ENCODE measurements at places on chromosomes 3 and 15. TPM values are rescaled to one million over a fixed set of nuclear protein-coding genes. Genes with fewer than 3 reads are reported as not detected.

GRCh38 chr3:65548848-65549625, 489.7 kb downstream of the MAGI1 start:
- no peaks in the 10 kb centered on the region for H3K36me3 ChIP-seq
- peak overlapping the region; percentile 46 for H3K4me3 ChIP-seq
- H3K27me3 ChIP-seq, result no peaks in the 10 kb centered on the region

DNA sequence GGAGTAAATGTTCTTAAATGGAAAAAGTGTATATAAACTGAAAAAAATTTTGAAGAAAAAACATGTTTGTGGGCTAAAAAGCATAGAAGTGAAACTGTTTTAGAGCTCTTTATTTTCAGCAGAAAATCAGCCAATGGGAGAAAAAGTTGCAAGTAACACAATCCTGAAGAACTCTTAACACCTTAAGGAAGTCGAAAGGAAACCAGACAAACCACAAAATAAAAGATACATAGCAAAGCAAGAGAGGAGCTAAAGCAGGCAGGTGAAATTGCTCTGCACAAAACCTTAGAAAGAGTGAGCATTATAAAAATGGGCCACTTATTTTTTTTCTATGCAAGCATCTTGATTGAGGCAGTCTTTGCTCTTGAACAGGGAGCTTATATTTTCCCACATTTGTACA, 300.5 kb downstream of the RAP2B start:
- no peak overlapping the region for H3K27ac ChIP-seq
- no peaks in the 10 kb centered on the region for H3K36me3 ChIP-seq
- H3K4me3 ChIP-seq, result no peak overlapping the region
- no peaks in the 10 kb centered on the region for H3K4me1 ChIP-seq
- DNase-seq, result no peak

Gene CCR8
- not detected for total RNA-seq

Gene SLCO2A1
- total RNA-seq, result 10.7 TPM

DNA sequence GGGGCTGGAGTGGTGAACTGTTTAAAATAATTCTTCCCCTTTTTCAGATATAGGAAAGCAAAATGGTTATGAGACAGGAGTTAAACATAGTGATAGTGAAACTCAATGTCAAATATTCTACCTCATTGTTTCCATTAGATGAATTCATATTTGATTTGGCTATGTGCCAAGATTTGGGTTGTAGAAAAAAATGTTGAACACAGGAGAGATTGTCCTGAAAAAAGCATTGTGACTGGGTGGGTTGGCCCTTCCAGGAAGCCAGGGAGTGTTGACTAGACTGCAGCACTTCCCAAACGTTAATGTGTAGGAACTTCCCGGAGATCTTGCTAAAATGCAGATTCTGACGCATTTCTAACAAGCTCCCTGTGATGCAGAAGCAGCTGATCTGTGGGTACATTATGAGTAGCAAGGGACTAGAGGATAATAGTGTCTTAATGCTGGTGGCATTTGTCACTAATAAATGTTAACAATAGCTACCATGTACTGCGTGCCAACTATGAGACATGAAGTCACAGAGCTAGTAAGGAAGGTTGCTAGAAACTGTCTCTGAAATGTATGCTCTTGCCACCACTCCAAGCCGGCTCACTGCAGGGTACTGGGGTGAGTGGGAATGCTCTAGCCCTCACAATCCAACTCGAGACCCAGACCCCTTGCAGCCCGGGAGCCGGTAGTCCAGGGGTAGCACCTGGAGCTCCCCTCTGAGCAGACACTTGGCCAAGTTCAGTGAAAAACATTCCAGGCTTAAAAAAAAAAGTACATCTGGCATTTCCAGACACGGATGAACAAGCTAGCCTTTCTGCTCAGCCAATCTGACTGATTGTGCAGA, 120.6 kb downstream of the CD47 start:
- peaks cover 25% of the 10 kb centered on the region for H3K4me1 ChIP-seq
- H3K27ac ChIP-seq, result peak overlapping the region; percentile 62
- H3K27me3 ChIP-seq, result no peaks in the 10 kb centered on the region
- H3K36me3 ChIP-seq, result no peaks in the 10 kb centered on the region

DNA sequence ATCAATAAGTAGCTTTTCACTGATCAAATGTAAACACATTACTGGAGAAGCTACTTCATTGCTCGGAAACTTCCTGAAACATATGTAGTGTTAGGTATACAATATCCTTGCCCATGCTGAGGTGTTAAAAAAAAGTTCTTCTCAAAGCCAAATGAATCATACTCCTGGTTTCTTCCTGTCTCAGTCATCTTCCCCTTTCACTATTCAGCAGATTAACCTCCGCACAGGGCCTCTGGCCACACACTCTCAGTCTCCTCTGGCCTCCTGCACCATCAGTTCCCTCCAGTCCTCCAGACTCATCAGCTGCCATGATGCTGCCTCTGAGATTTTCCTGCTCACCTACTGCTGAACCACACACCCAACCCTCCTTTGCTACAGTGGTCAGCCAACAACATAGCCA, 70.5 kb upstream of the BOC start:
- H3K4me1 ChIP-seq, result peaks cover 6% of the 10 kb centered on the region
- H3K27me3 ChIP-seq, result no peaks in the 10 kb centered on the region
- DNase-seq, result no peak
- no peak overlapping the region for H3K27ac ChIP-seq

DNA sequence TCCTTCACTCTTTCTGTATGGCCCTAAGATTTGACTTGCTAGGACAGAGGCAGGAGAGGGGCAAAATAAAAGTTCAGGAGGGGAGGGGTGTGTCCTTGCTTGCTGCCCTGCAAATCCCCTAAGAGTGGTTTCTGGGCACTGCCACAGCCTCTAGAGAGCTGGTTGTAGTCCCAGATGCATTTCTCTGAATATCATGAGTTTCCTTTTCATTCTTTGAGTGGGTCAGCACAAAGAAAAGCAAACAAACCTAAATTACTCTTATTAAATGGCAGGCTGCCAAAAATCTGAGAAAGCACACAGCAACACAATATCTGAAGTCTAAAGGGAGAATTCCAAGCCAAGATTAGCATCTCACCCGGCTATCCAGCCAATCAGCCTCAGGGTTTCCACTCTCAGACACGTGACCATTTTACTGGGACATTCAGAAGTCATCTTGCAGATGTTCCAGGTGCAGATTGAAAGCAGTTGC, 919.3 kb downstream of the TUSC7 start:
- DNase-seq, result peak; percentile 54
- no peak overlapping the region for H3K4me3 ChIP-seq
- no peaks in the 10 kb centered on the region for H3K4me1 ChIP-seq
- H3K27me3 ChIP-seq, result no peaks in the 10 kb centered on the region

DNA sequence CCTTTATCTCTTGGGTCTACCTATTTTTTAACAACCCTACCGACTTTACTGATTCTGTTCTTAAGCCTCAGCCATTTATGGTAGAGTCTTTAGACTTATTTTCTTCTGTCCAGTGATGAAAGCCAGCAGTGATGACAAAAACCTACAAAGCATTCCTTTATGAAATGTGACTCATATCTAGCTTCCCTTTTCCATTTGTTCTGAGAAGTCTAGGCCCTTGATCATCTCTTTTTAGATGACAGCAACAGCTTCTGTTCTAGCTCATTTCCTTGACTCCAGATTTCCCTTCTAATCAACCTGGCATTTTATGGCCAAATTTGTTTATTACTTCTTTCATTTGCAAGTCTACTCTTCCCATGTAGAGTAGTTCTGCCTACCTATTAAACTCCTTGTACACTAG, 36.1 kb downstream of the CFAP44 start:
- DNase-seq, result no peak
- H3K4me1 ChIP-seq, result no peaks in the 10 kb centered on the region
- H3K4me3 ChIP-seq, result no peak overlapping the region
- no peak overlapping the region for H3K27ac ChIP-seq
- no peaks in the 10 kb centered on the region for H3K27me3 ChIP-seq

DNA sequence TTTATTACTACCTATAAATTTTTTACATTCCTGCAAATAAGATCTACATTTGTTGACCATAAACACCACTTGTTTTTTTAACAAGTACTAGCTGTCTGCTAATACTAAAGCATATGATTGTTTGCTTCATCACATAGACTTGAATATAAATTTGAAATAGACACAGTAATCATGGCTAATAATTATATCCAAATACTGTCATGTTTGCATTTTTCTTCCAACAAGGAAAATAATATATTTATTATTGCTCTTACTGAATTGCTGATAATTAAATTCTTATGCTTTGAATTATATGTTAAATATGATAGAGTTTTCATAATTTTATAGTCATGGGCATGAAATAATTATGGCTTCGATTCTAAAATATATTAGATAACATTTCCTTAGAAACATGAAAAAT, 40.5 kb downstream of the HDC start:
- H3K36me3 ChIP-seq, result no peaks in the 10 kb centered on the region
- no peaks in the 10 kb centered on the region for H3K27me3 ChIP-seq
- H3K4me3 ChIP-seq, result no peak overlapping the region
- no peak overlapping the region for H3K27ac ChIP-seq
- no peak for DNase-seq

DNA sequence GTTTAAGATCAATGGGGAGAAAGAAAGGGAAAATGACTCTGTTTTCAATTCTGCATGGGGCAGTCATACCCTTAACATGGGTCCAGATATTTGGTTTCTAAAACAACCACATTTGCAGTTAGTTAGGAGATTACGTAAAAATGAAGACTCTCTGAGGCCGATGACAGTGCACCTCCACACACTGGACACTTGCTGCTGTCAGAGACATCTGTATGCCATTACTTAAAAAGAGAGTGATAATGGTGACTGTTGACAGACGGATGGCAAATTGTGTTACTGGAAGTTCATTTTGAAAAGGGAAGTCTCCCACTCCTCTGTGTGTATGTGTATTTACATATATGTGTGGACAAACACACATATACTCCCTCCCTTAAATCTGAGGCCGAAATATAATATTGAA, 304.5 kb upstream of the SEMA6D start:
- H3K36me3 ChIP-seq, result no peaks in the 10 kb centered on the region
- H3K4me1 ChIP-seq, result no peaks in the 10 kb centered on the region
- no peak overlapping the region for H3K27ac ChIP-seq
- H3K4me3 ChIP-seq, result no peak overlapping the region

GRCh38 chr15:39411102-39411989, 169.5 kb upstream of the THBS1 start:
- no peaks in the 10 kb centered on the region for H3K27me3 ChIP-seq
- H3K4me3 ChIP-seq, result no peak overlapping the region
- H3K4me1 ChIP-seq, result no peaks in the 10 kb centered on the region
- no peaks in the 10 kb centered on the region for H3K36me3 ChIP-seq

Gene CHRM5
- total RNA-seq, result 0.21 TPM

- no peaks in the 10 kb centered on the region for H3K4me1 ChIP-seq
- no peak overlapping the region for H3K27ac ChIP-seq
- DNase-seq, result no peak
- H3K36me3 ChIP-seq, result no peaks in the 10 kb centered on the region
- H3K4me3 ChIP-seq, result no peak overlapping the region
- H3K27me3 ChIP-seq, result no peaks in the 10 kb centered on the region
Measured at GRCh38 chr3:36259580-36259979, 120.7 kb upstream of the STAC start.

Gene PAQR5
- 8.1 TPM for total RNA-seq

GRCh38 chr15:60635507-60636352, 156.8 kb upstream of the ICE2 start:
- no peaks in the 10 kb centered on the region for H3K36me3 ChIP-seq
- DNase-seq, result no peak
- no peak overlapping the region for H3K4me3 ChIP-seq
- H3K27me3 ChIP-seq, result no peaks in the 10 kb centered on the region
- H3K4me1 ChIP-seq, result no peaks in the 10 kb centered on the region

DNA sequence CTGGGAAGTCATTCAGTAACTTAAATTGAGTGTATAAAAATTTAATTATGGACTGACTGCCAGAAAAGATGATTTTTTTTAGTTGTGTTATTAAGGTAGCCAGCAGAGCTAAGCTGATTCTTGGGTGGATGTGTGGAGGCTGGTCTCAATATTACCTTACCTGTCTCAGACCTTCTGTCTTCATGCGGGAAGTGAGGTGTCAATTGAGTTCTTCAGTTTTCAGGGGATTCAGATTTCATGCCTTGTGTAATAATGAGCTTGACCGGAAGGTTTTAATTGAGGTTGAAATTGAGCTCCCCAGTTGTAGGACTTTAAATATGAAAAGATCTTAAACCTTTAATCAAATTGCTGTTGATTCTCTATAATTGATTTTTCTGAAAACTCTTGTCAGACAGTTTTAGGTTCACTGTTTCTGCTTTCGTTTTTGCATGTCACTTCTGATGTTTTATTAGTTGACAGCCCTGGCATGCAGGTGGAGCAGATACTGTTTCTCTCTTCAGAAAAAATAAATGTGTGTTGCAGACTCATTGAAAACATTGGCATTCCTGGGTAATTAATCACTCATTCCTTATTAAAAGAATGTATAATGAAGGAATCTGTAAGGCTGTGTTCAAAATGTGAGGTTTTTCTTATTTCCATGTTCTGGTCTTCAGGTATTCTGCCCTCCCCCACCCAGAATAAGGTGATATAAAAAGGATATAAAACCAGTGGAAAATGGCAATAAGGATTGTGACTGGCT, 54.5 kb downstream of the PSMD6 start:
- no peaks in the 10 kb centered on the region for H3K36me3 ChIP-seq
- DNase-seq, result no peak
- H3K4me1 ChIP-seq, result no peaks in the 10 kb centered on the region
- peak overlapping the region; percentile 73 for H3K27ac ChIP-seq
- peak overlapping the region; percentile 41 for H3K4me3 ChIP-seq

- no peaks in the 10 kb centered on the region for H3K27me3 ChIP-seq
- H3K4me1 ChIP-seq, result no peaks in the 10 kb centered on the region
- H3K4me3 ChIP-seq, result no peak within 1 kb of the TSS
- no peaks in the 10 kb centered on the region for H3K36me3 ChIP-seq
- no peak for DNase-seq
- no peak within 1 kb of the TSS for H3K27ac ChIP-seq
Measured at GRCh38 chr3:174859114-174859735, at the start of gene NAALADL2. TSS of gene NAALADL2 (plus strand) at chr3:174859334.

Gene PLA2G4B
- total RNA-seq, result 1.8 TPM

Gene ITGA11
- total RNA-seq, result 2.7 TPM

GRCh38 chr3:18951333-18951732, 197.0 kb upstream of the KCNH8 start:
- no peak overlapping the region for H3K4me3 ChIP-seq
- H3K36me3 ChIP-seq, result no peaks in the 10 kb centered on the region
- no peak for DNase-seq
- H3K4me1 ChIP-seq, result no peaks in the 10 kb centered on the region
- H3K27ac ChIP-seq, result no peak overlapping the region

GRCh38 chr3:64593350-64593749, 94.5 kb downstream of the ADAMTS9 start:
- H3K27ac ChIP-seq, result peak overlapping the region; percentile 85
- H3K27me3 ChIP-seq, result no peaks in the 10 kb centered on the region
- DNase-seq, result no peak

Gene CDC25A
- total RNA-seq, result not detected

Gene CPLX3
- total RNA-seq, result not detected

Gene NR2F2
- 119 TPM for total RNA-seq

DNA sequence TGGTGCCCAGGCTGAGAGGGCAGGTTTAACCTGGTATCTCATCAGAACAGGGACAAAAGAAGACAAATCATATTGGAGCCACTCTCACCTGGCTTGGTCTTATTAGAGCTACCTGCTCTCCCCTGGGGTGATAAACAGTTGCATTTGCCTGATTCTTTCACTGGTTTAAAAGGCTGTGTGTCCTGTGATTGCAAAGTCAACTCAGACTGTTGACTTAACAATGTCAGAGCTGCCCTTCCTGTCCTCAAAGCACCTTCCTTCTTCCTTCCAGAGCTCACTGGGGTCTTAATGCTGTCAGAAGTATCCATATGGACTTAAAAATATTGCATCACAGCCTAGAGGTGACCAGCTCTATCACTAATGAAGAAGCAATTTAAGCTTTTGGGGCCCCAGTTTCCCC, 50.5 kb upstream of the MINAR1 start:
- H3K27ac ChIP-seq, result no peak overlapping the region
- H3K4me1 ChIP-seq, result no peaks in the 10 kb centered on the region
- H3K27me3 ChIP-seq, result no peaks in the 10 kb centered on the region
- DNase-seq, result no peak
- H3K4me3 ChIP-seq, result no peak overlapping the region

Gene GNAT1
- total RNA-seq, result not detected
